AG09309 (cell line): ENCODE measurements at places on chromosomes 5 and 9.

DNA sequence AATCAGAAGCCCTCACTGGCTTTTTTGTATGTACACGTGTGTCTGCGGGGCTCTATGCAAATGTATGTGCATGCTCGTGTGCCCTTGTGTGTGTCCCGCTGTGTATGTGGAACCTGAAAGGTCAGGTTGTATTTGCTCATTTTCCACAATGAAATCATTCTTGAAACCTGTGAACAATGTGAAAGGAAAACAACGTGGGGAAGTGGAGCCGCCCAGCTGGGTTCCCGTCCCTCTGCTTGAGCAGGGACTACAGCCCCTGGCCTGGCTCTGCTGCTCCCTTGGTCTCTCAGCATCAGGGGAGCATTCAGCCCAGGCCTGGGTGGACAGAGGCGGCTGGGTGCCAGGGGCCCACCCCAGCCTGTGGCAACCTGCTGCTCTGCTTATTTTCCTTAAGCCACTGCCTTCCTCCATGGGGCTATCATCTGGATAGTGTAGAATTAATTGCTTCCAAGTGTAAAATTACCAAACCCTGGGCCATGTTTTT is 3.0 kb downstream of the ECSCR start:
- no peak for DNase-seq

DNA sequence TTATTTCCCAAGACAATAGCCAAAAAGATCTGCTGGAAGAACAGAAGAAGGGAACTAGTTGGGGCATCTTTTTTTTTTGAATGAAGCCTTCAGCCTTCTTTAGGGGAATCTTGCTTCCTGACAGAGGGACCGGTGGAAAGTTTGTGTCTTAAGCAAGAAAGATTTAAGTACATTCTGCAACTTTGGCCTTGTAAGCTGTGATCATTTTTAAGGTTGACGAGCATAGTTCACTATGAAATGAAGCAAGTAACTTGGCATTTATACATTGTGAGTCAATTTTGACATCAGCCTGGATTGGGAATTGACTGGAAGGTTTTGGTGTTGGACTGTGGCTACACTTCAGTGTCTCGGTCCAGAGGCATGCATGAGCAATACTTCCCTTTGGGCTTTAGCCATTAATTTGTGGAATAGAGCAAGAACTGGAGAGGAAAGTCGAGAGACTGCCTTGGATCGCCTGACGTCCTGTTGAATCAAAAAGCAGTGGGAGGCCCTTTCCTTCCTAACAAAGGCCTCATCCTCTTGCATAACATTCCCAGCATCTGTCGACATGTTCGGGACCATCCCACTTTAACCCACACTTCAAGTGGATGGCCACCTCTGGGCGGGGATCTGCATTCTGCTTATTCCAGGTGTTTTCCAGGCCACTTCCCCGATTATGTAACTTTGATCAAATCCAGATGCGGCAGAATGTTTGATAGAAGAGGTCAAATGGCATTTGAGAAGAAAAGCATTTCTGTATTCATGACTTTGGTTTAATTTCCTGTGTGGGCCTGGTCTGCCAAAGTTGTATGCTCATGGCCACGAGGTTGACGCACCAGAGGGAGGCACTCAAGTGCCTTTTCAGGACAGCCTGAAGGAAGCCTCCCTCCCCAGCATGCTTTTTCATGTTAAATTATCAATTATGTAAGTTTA is 12.5 kb downstream of the ABL1 start:
- peak; percentile 100 for DNase-seq

DNA sequence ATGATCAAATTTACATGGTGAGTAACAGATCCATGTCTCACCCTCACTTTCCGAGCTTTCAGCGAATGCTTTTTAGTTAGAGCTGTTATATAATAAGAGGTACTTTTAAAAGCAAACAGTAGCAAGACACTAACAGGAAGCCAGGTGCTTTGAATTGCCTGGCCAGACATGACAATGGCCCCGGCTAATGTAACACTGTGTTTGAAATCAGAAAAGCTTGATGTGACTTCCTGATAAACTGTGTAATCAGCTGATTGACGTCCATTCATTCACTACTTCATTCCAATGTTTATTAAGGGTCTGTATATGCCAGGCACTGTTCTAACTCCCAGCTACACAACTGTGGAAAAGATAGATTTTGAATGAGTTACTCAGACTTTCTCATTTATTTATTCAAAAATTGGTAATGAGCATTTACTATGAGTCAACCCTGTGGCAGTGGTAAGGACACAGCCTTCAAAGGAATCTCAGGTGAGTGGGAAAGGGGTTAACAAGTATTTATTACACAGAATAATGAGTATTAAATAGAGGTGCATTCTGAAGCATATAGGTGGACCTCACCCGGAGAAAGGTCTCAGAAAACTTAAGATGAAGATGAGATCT is 26.6 kb downstream of the DPYSL3 start:
- no peak for DNase-seq

GRCh38 chr5:84436866-84437265 is 52.2 kb upstream of the EDIL3 start:
- no peak for DNase-seq

GRCh38 chr5:14588145-14588544 is 6.6 kb downstream of the OTULINL start:
- DNase-seq = no peak

DNA sequence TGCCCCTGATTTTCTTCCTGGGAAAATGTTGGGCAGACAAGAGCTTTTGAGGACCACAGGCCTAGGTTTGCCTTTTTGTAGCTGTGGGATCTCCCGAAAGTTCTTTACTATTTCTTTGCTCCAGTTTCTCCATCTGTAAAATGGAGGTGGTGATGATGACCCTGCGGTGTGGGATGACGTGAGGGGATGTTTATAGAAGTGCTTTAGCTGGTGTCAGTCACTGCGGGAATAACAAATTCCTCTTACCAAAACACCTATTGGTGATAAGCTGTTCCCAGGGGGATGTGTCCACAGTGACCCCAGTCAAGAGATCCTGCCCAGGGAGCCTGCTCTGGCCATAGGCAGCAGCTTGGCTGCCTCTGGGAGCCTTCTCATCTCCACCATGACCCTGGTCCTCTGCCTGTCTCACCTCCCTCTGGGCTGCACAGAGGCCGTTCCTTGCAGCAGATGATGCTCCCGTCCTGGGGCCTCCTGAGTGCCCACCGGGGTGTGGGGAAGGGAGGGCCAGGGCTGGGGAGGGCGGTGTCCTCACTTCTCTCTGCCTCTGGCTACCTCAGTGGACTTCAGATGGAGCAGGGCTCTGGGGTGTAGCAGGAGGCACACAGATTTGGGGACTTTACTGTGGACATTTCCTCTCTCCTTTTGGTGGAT is 77.2 kb downstream of the COL15A1 start:
- no peak for DNase-seq

DNA sequence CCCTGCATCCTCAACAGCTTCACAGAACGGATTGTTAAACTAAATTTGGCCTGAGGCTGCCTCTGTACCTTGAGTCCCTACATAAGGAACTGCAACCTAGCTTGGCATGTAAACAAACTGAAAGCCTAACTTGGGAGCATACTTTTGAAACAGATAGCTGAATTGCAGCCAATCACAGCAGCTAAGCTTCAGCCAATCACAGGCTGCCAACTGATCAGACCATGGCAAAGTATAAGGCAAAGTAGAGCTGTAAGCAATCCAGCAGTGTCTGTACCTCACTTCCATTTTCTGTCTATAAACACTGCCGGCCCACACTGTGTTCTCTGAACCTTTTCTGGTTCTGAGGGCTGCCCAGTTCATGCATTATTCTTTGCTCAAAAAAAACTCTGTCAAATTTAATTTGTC is 8.9 kb upstream of the ZNF483 start:
- no peak for DNase-seq

- DNase-seq = no peak
Observed at GRCh38 chr5:163822548-163822947, 317.1 kb downstream of the MAT2B start.

DNA sequence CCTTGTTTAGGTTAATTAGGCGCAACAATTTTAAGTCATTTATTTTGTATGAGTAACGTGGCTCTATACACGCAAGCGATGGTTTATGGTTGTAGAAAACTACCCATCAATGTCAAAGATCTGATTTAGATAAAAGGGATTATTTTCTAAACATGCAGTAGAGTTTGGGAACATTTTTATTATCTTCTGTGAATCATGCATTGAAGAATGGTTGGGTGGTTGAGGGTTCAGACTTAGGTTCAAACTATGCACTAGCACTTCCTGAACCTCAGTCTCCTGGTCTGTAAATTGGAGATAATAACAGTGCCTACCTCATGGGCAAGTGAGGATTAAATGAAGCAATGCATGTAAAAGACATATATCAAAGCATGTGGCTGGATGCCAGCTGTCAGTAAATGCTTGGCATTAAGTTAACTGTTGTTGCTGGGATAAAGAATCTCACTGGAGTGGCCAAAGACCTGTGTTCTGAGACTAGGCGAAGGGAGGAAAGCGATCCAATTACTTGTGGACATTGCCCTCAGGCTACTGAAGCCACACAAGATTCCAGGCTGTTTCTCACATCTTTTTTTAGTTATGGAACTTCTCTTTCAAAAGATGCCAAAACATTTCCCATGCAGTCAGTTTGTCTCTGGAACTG is 1.1 kb upstream of the OTULINL start:
- DNase-seq = peak; percentile 62

GRCh38 chr9:14911046-14911445 is 818 bp upstream of the FREM1 start:
- no peak for DNase-seq

DNA sequence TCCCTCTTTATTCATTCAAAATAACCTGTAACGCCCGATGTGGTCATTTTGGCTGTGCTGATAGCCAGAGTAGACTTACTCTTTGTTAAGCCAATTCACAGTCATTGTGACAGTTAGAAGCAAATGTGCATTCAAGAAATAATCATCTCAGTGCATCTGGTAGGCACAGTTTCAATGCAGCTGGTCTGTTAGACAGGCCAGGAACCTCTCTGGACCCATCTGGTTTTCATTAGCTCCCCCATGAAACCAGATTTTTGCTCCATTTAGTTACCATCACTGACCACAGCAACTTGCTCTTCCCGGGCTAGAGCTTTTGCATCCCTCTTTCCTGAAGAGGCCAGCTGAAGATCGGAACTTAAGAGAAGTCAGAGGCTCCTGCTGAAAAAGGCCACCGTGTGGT is 284.2 kb downstream of the NSG2 start:
- peak; percentile 67 for DNase-seq

- no peak for DNase-seq
Observed at GRCh38 chr9:71646131-71646530, 122.2 kb downstream of the CEMIP2 start.

DNA sequence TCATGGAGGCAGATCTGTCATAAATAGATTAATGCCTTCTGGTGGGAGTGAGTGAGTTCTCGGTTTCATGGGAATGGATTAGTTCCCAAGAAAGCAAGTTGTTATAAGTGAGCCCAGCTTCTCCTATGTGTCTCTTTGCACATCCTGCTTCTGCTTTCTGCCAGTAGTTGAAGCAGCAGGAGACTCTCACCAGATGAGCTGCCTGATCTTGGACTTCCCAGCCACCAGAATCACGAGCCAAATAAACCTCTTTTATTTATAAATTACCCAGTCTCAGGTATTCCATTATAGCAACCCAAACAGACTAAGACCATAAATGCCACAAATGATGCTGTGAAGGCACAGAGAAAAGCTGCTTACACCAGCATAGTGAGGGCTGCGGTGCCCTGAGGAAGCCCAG is 28.9 kb downstream of the BHMT start:
- DNase-seq = no peak

DNA sequence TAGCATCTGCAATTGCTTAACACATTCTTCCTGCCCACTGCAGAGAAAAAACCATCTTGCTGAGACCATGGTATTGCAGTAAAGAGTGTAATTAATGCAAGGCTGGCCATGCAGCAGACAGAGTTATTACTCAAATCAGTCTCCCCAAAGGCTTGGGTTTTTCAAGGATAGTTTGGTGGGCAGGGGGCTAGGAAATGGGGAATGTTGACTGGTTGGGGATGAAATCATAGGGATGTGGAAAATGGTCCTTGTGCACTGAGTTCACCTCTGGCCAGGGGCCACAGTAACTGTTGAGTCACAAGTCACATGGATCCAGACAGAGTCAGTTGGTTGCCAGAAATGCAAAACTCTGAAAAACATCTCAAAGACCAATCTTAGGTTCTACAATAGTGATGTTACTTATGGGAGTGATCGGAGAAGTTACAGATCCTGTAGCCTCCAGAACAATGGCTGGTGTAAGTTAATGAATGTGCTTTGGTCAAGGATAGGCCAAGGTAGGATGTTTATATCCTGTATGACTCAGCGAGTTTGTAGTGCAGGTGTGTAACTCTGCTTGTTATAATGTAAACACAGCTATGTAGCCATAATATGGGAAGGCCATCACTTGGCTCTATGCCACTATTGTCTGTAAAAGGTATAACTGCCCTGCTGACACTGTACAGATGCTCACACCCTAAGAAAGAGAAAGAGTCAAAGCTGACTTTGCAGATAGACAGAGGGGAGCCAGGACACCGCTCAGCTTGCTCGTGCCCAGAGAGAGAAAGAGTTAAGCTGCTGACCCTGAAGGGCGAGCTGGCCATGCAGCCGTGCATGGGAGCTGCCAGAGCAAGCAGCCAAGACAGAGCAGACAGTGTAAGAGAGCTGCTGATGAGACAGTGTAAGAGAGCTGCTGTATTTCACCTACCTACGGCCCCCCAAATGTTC is 27.2 kb downstream of the C9orf152 start:
- no peak for DNase-seq

GRCh38 chr9:7370988-7371387 is 428.6 kb downstream of the DMAC1 start:
- no peak for DNase-seq

DNA sequence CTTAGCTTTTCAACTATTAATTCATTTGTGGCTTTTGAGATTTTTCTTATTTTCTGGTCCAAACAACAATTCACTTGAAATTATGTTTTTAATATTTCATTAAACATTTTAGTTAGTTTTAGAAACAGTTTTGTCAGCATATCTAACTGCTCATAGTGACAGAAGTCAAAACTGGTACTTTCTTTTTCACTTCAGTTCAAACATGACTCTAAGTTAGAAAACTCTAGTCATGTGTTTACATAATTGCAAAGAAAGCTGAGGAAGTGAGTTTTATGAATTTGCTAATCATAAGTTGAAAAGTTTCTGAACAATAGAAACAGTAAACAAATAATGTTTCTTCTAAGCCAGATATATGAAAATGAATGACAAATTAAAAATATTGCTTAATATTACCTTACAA is 1931.0 kb downstream of the EFNA5 start:
- DNase-seq = no peak
